ENCODE measurements at places on chromosomes 2 and 18. TPM values are rescaled to one million over a fixed set of nuclear protein-coding genes. Genes with fewer than 3 reads are reported as not detected.

The C2orf42 gene
- 26.9 TPM for total RNA-seq

The CD8A gene
- not detected for total RNA-seq

The ABCG5 gene
- total RNA-seq, result not detected

The ERFE gene
- 3.4 TPM for total RNA-seq

The GPAT2 gene
- total RNA-seq, result 10.2 TPM

The LRRC30 gene
- not detected for total RNA-seq

The HOXD12 gene
- not detected for total RNA-seq

The ASIC4 gene
- not detected for total RNA-seq

The GKN1 gene
- not detected for total RNA-seq

The ALPI gene
- not detected for total RNA-seq

The CRYBA2 gene
- total RNA-seq, result not detected

The OXER1 gene
- total RNA-seq, result not detected

The STK11IP gene
- total RNA-seq, result 11.7 TPM

The DSG1 gene
- total RNA-seq, result not detected

The TCF4 gene
- total RNA-seq, result 105 TPM

The TIGD1 gene
- 7.8 TPM for total RNA-seq

The UPP2 gene
- not detected for total RNA-seq

The IL1RL1 gene
- 4.9 TPM for total RNA-seq

The ZSWIM2 gene
- not detected for total RNA-seq

The KLHL30 gene
- 0.33 TPM for total RNA-seq

Measured in fibroblast of the aortic adventitia (primary cell).